ENCODE measurements at places on chromosomes 3 and 15.

GRCh38 chr3:134094491-134094890 is 64.8 kb upstream of the SLCO2A1 start:
- no peak for DNase-seq

DNA sequence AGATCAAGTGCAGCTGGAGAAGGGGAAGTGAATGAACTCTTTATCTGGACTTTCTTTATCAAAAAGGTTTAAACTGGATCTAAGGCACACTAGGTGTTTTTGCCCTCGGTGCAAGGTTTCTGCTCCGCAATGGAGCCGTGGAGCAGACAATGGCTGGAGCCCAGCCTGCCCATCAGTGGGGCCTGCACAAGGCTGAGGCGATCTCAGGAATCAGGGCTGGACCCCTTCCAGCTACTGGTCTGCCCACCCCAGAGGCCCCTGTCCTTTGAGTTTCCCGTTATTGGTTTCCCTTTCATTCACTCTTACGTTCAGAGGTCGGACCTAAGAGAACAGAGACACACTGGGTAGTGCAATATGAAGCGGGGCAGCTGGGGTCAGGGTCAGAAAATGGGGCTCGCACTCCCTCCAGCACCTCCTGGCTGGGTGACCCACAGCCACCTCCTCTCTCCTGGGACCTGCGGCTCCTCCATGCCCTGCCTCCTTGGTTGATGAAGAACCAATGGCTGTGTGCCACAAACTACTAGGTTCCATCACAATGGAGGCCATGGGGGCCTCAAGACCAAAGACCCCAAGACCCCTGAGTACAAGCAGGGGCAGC is 164.6 kb downstream of the CHSY1 start:
- DNase-seq = no peak

DNA sequence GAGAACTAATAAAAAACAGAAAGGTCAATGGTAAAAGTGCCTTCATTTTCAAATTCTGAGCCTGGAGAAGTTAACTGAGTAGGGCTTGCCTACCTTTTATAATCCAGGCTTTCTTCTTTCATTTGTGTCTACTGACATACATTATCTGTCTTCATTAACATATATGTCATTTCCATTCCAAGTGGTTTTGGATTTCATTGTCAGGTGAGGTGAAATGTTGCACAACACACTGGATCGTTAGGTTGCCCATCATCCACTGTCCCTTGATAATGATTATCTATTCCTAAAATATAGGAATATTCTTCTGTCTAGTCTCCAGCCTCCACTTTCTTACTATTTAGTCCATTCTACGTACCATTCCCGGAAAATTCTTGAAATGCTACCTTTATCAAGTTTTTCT is 55.0 kb upstream of the CP start:
- no peak for DNase-seq

DNA sequence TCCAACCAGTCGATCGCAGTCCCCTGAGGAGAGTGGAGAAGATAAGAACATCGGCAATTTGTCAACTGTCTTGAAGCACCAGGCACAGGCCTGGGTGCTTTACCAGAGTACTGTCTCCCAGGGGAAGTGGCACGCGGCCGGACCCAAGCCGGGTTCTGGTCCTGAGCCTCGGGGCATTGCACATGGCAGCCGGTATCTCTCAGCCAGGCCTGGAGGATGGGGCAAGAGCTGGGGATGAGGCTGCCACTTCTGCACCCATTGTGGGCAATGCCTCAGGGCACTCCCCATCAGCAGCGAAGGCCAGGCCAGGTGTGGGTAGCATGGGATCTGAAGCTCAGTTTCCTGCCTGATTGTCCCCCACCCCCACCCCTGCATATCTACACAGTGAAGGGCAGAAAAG is 77.5 kb downstream of the ADCY5 start:
- no peak for DNase-seq

DNA sequence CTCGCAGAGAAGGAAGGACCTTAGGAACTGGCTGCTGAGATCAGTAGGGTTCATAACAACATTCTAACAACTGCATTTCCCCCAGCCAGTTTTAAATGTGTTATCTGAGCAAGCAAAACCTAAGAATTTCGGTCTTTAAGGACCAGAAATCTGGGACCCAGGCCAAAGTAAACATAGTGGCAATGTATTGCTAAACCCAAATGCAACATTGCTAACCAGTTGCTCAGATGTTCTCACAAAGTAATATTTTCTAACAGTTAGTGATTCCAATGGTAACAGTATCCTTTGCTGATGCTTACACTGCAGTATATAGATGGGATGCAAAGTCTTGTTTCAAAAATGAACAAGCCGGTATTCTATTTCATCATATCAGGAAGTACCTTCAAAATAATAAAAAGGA is 254.3 kb downstream of the RYR3 start:
- no peak for DNase-seq

DNA sequence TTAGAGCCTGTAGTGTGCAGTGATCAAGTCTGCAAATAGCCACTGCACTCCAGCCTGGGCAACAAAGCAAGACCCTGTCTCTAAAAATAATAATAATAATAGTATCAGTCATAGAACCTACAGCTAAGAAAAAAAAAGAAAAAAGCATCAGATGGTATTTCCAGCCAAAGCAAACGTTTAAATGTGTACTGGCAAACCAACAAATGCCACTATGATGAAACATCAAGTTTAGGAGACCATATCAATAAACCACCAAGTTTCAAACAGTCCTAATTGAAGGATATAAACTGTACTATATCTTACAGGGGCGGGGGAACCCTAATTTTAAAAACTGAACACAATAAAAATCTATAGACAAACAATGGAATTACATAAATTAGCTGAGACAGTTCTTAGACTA is 6.4 kb downstream of the UBP1 start:
- no peak for DNase-seq

DNA sequence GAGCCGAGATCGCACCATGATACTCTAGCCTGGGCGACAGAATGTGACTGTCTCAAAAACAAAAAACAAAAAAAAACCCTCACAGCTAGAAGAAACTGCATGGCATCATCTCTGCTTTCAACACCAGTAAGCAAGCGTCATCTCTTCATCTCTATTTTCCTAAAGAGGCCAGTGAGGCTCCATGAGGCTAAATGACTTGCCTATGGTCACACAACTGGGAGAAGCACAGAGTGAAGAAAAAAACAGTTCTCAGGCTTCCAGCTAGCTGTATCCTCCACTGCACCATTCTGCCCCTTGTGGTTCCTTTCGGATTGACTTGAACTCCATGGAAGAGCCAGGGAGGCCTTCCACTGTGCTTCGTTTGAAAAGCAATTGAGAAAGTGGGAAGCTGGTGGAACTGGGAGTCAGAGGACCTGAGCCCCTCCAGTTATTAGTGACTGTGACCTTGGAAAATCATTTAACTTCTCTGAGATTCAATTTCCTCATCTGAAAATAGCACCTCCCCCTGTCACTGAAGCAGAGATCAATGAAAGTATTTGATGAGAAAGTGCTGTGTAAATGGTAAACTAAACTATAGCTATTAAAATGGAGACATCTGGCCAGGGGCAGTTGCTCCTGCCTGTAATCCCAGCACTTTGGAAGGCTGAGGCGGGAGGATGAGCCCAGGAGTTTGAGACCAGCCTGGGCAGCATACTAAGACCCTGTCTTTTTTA is 32.1 kb upstream of the DENND4A start:
- no peak for DNase-seq

DNA sequence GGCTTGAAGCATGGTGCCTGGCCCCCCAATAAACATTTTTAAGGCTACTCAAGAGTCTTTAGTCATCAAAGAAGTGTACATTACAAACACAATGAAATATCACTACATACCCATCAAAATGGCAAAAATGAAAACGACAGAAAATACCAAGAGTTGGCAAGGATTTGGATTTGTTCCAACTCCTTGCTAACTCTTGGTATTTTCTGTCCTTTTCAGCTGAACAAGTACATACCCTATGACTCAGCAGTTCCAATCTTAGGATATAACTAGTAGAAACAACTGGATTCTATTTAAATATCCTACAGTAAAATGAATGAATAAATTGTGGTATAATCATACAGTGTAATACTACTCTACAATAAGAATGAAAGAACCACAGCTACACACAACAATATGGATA is 25.1 kb upstream of the GABPB1 start:
- no peak for DNase-seq

All from activated naive CD4-positive, alpha-beta T cell treated with anti-CD3 and anti-CD28 coated beads, Interleukin-2, amount 50 U/mL, for 16 hours (primary cell).